Tibial nerve (tissue), 4 donors: ENCODE measurements at places on chromosomes 6 and 20. TPM values are rescaled to one million over a fixed set of nuclear protein-coding genes. Genes with fewer than 3 reads are reported as not detected.
A peak's percentile ranks its signal among the peaks of the same experiment; 100 is the strongest.

AHCY gene
- 82.2 TPM for total RNA-seq

PDSS2 gene
- 8.2 TPM for total RNA-seq

TMEM217 gene
- total RNA-seq = 0.39 TPM

DCDC2 gene
- not detected for total RNA-seq

PDE10A gene
- total RNA-seq = 5.9 TPM

SPATS1 gene
- total RNA-seq = not detected

VPS52 gene
- 37.7 TPM for total RNA-seq

TRAM2 gene
- 21.6 TPM for total RNA-seq

NHLRC1 gene
- total RNA-seq = 3.9 TPM

FAM209A gene
- total RNA-seq = not detected

SDCBP2 gene
- 1.9 TPM for total RNA-seq

BTNL2 gene
- total RNA-seq = not detected

HLA-DQA2 gene
- total RNA-seq = 0.63 TPM

FAM162B gene
- 16.4 TPM for total RNA-seq

CCN6 gene
- not detected for total RNA-seq

- DNase-seq = no peak
These were observed 34.9 kb downstream of the CD40 start for GRCh38 chr20:46152824-46153586.

DNA sequence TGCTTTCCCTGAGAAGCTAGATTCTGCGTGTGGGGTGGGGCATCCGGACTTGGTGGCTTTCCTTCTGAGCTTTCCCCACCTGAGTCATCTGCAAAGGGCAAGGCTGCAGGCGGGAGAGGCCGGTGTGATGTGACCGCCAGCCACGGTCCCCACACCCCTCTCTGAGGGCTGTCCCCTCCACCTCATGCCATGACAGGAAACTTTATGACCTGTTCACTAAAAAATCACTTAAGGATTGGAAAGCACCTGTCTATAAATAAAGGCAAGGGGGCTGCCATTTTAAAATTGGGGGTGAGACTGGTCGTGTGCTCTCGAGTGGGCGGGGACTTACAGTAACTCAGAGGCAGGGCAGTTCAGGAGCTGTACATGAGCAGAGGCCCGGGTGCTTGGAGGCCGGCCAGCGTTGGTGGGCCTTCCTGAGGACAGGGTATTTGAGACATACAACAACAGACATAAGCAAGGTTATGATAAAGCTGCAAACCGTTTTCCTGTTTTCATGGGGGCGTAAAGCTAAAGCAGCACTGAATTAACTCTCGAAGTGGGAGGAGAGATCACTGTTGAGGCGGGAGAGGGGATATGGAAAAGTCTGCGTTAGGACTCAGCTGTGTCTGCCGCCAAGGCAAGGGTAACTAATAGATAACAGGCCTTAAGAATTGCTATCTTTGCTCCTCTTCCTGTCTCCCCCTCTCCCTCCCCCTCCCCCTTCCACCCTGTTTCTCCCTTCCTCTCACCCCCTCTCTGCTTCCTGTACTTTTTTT is 16.1 kb upstream of the SERPINB1 start:
- DNase-seq = no peak

DNA sequence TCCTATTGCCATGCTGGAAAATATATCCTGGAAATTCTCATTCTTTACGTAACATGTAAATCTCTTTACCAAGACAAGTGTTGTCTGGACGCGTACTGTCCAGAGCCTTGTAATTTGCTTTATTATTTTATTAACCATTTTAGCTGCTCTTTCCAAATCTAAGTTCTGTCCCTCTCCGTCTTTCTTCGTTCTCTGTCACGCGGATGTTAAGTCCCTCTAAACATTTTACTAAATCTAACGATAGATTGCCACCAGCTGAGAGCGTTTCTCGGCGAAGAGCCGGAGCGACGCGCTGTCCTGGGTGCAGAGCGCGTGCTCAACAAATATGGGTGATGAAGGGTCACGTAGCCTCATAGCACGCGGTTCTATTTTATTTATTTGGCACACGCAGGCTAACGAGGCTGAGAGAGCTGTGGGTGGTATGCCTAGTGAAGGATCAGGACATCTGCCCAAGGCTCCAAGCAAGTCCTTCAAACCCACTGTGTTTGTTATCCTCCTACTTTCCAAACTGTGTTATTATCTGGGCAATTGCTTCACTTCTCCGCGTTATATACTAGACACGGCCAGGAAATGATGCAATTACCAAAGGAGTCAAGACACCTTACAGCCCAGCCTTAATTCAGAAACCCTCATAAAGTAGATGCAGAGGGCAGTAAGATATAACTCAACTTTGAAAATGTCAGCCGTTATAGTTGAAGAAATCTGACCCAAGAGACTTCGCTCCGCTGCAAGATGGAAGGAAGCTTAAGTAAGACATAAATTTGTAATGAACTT is 10.0 kb upstream of the NCOA7 start:
- peak; percentile 57 for DNase-seq

GRCh38 chr6:144110210-144110609 is 14.8 kb upstream of the SF3B5 start:
- no peak for DNase-seq

DNA sequence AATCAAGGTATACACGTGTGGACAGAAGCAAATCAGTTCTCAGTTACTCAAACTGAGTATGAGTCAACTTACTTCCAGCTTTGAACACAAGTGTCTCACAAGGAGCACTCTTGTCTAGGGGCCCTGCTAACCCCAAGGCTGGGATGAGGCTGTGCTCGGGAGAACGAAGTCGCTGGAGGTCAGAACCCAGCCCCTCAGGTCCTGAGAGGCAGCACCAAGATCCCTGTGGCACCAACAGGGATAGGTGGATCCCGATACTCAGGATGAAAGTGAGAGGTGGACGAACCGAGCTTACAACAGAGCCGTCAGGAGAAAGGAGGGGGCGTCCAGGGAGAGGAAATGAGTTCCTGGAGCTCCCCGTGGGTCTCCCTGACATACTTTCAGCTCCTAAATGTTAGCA is 85.7 kb downstream of the GINS1 start:
- DNase-seq = no peak

- no peak for DNase-seq
These were observed 7.2 kb upstream of the VWA7 start for GRCh38 chr6:31784098-31784925.

DNA sequence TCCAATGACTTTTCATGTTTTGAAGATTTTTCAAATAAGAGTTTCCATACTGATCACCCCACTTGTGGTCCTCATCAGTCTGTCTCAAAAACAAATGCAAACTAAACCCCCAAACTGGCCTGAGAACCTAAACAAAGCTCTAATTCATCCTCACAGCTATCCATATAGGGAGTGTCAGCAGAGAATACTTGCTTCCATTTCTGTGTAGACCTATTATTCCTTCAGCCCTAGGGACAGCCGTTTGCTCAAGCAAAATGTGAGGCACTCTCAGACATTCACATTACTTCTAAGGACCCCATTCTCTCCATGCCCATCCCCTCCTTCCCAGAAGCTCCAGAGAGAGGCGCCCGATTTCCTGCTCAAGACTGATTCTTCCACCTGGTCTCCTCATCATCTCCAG is 24.6 kb downstream of the DNAAF9 start:
- DNase-seq = no peak

DNA sequence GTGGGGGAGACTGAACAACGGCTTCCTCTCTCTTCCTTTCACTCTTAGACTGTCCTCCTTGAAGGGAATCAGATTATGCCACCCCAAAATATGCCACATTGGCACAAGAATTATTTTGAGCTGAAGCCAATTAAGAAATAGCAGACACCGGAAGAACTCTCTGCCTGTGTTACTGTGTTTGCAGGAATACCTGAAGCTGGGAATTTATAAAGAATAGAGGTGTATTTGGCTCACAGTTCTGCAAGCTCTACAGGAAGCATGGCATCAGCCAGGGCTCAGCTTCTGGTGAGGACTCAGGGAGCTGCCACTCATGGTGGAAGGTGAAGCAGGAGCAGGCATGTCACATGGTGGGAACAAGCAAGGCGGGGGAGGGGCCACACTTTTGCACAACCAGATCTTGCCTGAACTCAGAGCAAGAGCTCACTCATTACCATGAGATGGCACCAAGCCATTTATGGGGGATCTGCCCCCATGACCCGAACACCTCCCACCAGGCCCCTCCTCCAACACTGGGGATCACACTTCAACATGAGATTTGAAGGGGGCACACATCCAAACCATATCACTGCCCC is 46.0 kb downstream of the PCNA start:
- DNase-seq = no peak

DNA sequence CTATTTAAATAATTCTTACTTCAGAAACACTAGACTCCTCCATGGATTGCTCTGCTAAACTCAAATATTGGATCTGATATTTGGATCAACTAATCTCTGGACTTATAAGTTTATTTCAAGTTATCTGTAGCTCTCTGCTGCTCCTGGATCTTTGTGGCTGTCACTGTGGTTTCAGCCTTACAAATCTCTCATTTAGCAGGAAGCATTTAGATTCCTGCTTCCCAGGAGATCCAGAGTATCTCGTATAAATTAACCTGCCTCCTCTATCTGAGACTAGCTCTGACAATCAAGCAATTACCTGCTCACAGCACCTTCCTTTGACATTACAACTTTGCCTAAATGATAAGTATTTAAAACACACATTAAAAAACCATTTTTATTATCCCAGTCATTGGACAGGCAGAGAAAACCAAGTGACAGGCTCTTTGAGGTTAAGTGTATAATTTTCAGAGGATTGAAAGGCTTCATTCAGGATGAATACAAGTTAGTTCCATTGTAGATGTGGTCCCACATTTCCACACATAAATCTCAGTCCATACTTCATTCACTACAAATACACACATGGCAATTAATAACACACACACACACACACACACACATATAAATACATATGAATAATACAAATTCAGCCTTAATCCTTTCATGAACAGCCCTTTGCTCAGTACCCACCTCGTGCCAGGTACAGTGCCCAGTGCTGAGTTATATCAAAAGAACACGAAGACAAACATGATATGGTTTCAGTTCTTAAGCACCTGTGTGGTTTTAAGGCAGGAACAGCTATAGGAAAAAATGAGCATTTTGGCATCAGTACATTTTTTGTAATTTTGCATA is 55.5 kb upstream of the PLCB1 start:
- no peak for DNase-seq

- no peak for DNase-seq
These were observed 8.8 kb downstream of the SLC22A16 start for GRCh38 chr6:110467566-110468140.

GRCh38 chr20:14950633-14951032 is 613.2 kb upstream of the FLRT3 start:
- no peak for DNase-seq

DNA sequence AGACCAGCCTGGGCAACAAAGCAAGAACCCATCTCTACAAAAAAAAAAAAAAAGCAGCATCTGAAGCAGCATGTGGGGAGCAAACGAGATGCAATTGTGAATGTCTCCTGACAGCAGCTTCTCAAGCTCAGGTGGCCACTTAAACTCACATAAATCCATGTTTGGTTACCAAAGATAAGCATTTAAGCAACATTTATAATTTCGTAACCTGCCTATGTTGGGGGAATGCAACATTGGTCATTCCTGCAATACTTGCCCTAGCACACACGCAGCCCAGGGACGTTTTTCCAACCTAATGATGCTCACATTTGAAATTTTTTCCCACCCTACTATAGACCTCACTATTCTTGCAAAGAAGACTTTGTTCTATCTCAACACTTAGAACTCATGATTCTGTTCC is 113.3 kb downstream of the ZFP64 start:
- DNase-seq = no peak

- no peak for DNase-seq
These were observed 252.7 kb downstream of the UST start for GRCh38 chr6:148999501-148999900.

GRCh38 chr6:158714706-158715105 is 64.9 kb downstream of the SYTL3 start:
- no peak for DNase-seq

DNA sequence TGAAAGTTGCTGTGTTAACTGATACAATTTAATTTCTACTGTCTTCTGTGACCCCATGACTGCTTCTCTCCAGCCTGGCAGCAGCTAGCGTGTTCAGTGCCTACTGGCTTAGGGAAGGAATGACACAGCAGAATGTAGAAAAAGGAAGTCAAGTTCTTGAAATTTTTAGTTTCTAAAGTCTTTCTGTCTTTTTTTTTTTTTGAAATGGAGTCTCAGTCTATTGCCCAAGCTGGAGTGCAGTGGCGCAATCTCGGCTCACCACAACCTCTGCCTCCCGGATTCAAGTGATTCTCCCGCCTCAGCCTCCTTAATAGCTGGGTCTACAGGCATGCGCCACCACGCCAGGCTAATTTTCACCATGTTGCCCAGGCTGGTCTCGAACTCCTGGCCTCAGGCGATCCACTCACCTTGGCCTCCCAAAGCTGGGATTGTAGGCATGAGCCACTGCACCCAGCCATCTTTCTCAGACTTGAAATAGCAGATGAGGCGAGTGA is 39.3 kb downstream of the PCNA start:
- DNase-seq = peak; percentile 72

GRCh38 chr6:52285177-52286068 is 881 bp upstream of the MCM3 start:
- no peak for DNase-seq

DNA sequence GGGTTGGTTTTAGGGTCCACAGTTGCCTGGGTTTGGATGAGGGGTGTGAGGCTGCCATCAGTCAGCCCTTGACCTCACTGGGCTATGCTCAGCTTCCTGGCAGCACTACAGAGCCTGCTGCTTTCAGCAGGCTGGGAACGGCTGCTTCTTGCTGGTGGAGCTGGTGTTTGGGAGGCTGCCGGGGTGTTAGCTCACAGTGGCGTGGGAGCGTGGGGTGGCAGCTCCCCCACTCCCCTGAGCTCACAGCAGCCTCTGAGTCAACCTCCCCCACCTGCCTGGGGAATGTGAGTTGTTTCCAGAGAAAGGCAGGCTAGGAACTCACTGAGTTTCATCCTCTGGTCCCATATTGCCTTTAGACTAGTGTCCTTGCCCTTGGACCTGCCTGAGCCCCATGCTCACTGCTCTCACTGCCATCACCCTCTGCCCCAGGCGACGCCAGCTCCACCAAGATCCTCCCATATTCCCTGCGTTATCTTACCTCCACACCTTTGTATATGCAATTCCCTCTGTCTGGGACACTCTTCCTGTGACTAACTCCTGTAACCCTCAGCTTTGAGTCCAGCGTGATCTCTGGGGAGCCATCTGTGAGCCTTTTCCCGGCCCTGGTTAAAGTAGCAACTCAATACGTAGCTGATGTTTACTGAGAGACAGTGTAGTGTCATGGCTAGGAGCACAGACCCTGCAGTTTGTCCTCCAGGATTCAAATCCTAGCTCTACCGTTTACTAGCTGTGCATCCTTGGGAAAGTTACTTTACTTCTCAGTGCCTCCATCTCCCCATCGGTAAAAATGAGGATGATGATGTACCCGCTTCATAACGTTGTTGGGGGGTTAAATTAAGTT is 34.8 kb downstream of the PPP1R16B start:
- DNase-seq = no peak

GRCh38 chr6:14545496-14545895 is 427.9 kb downstream of the CD83 start:
- peak; percentile 7 for DNase-seq

- DNase-seq = no peak
These were observed 26.2 kb upstream of the GATA5 start for GRCh38 chr20:62501801-62502495.

GRCh38 chr6:24537771-24538385 is 43.1 kb downstream of the ALDH5A1 start:
- no peak for DNase-seq

GRCh38 chr6:83218646-83219045 is 25.5 kb downstream of the RWDD2A start:
- no peak for DNase-seq
